Central memory CD8-positive, alpha-beta T cell (primary cell): ENCODE measurements at places on chromosomes 13 and 19.

GRCh38 chr13:110978390-110978789, 63.5 kb upstream of the ANKRD10 start:
- H3K4me3 ChIP-seq, result no peak overlapping the region
- H3K4me1 ChIP-seq, result no peaks in the 10 kb centered on the region
- no peak overlapping the region for H3K27ac ChIP-seq
- DNase-seq, result no peak

DNA sequence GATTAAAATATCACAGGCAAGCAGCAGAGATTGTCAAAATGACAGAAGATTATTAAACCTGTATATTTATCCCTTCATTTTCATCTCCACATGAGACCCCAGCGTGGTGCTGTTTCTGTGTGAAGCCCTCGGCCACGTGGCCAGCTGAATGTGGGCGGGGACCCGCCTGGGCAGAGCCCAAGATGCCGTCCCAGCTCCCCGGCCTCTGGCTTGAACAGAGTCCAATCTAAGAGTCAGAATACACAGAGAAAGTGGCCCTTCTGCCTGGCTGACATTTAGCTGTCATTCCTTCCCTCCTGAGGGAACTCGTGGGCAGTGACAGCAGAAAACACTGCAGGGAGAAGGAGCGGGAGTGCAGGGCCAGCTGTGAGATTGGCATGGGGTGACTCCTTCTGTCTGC, 34.9 kb upstream of the UQCRFS1 start:
- peaks cover 61% of the 10 kb centered on the region for H3K27me3 ChIP-seq
- H3K4me3 ChIP-seq, result no peak overlapping the region
- H3K36me3 ChIP-seq, result peaks cover 4% of the 10 kb centered on the region
- no peak overlapping the region for H3K27ac ChIP-seq

GRCh38 chr19:5340637-5341447, at the start of gene PTPRS:
Gene PTPRS, minus strand, starts transcription at chr19:5340812. Its CDS starts 54,672 bp downstream, at chr19:5286140.
- peak within 1 kb of the TSS; percentile 62 for H3K27ac ChIP-seq
- H3K4me3 ChIP-seq, result peak within 1 kb of the TSS; percentile 59
- peaks cover 17% of the 10 kb centered on the region for H3K4me1 ChIP-seq
- peaks cover 1% of the 10 kb centered on the region for H3K36me3 ChIP-seq
- H3K27me3 ChIP-seq, result peaks cover 62% of the 10 kb centered on the region
- peak; percentile 26 for DNase-seq

DNA sequence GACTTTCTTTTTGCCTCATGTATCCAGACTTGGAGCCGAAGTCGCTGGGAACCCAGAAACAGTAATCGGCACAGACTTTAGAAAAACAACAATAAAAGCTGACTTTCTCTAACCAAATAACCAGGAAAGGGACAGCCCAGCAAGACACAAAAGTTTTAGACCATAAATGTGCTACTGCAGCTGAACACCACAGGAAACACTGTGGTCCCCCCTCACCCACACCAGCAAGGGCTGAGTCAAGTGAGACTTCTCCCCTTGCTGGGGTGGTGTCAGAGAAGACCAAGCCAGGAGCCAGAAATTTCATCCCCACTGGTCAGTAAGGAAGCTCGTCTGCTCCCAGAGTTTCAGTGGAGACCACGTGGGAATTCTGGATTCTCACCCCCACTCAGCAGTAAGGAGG, 70.6 kb downstream of the ESD start:
- H3K4me1 ChIP-seq, result peaks cover 24% of the 10 kb centered on the region
- no peak for DNase-seq
- H3K27ac ChIP-seq, result no peak overlapping the region

- no peaks in the 10 kb centered on the region for H3K4me1 ChIP-seq
- no peak for DNase-seq
- H3K36me3 ChIP-seq, result peaks cover 2% of the 10 kb centered on the region
- no peak overlapping the region for H3K27ac ChIP-seq
- no peak overlapping the region for H3K4me3 ChIP-seq
Measured at GRCh38 chr13:83547043-83547442, 335.2 kb downstream of the SLITRK1 start.

- peaks cover 26% of the 10 kb centered on the region for H3K27me3 ChIP-seq
- H3K36me3 ChIP-seq, result no peaks in the 10 kb centered on the region
- H3K4me1 ChIP-seq, result no peaks in the 10 kb centered on the region
- H3K27ac ChIP-seq, result no peak overlapping the region
Measured at GRCh38 chr19:7318176-7318575, 24.0 kb upstream of the INSR start.

DNA sequence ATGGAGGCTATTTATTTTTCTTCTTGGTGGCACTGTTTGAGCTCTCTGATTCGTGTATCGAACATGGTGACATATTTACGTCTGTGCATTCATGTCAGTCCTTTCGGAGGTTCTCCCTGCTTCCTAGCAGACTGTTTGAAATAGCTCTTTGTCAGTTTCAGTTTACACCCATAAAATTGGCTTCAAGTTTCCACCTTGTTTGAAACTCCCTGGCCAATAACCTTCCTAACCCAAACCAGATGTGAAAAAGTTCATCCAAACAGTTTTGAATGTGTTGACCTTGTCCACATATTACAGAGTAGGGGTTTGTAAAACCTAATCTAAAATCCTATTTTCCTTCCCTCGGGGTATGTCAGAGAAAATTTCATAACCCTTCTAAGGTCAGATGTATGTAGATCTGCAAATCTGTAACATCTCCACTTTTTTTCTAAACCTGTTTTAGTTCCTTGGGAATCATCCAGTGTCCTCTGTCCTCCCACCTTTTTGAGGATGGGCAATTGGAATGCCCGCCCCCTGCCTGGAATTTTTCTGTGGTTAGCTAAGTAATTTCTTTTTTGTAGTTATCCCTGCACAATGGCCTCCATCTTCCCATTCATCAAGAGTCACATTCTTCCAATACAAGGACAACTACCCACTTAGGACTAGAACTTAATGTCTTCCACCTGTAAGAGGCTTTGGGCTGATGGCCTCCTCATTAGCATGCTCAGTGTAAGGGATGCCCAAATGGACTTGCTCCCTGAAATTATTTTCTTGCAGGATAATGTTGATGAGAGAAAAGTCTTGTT, 499.8 kb downstream of the GPC6 start:
- no peak for DNase-seq
- no peak overlapping the region for H3K4me3 ChIP-seq
- peaks cover 5% of the 10 kb centered on the region for H3K4me1 ChIP-seq
- no peaks in the 10 kb centered on the region for H3K36me3 ChIP-seq
- no peaks in the 10 kb centered on the region for H3K27me3 ChIP-seq
